Purkinje cell (primary cell): ENCODE measurements at places on chromosomes 1 and 21. TPM values are rescaled to one million over a fixed set of nuclear protein-coding genes. Genes with fewer than 3 reads are reported as not detected.

C1QC gene
- 0.56 TPM in 1 of 2 replicates, not detected in the other for polyA plus RNA-seq

RNU1-2 gene
- polyA plus RNA-seq, result not detected in 2 replicates

WDR64 gene
- polyA plus RNA-seq, result not detected in 2 replicates

AGMAT gene
- polyA plus RNA-seq, result 0.97 TPM in 1 of 2 replicates, not detected in the other

TTF2 gene
- polyA plus RNA-seq, result 12.1 and 19.1 TPM in 2 replicates

MXRA8 gene
- 0.63 and 3.6 TPM in 2 replicates for polyA plus RNA-seq

ACTL8 gene
- not detected in 2 replicates for polyA plus RNA-seq
